AG20443 (cell line): ENCODE measurements at places on chromosomes 3 and 15.

GRCh38 chr3:119639494-119640350 lies 20.7 kb downstream of the POPDC2 start:
- no peak for DNase-seq

DNA sequence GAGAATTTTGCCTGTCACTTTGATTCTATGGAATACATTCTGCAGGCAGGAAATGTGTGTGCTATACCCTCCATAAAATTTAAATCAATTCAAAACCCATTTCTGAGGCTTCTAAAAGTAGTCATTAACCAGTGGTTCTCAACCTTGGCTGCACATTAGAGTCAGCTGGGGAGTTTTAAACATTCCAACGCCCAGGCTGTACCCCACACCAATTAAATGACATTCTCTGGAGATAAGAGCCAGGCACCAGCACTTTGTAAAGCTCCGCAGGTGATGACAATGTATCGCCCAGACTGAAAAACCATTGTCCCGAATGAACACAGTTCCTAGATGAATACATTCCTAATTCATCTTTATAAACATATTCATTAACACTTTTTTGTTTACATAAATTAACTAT lies 110.6 kb upstream of the MB21D2 start:
- DNase-seq: no peak

- DNase-seq: peak; percentile 78
These were observed 57.8 kb downstream of the CDC25A start for GRCh38 chr3:48130321-48130904.

DNA sequence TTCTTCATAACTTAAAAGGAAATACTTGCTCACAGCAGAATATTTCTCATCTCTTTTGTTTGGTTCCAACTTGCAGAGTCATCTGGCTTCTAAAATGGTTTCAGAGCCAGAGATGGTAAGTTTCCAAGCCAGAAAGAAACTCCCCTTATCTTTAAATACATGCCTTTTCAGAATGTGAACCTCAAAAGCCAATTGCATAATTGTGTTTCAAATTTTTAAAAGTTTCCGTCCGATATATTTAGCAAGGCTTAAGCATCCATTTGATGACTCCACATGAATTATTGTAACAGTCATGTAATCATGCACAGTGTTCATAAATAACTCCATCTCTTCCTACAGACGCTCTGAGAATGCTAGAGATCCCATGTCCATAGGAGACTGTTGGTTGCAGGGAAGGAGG lies 40.6 kb upstream of the C3orf80 start:
- DNase-seq: peak; percentile 54

- DNase-seq: no peak
These were observed 167.9 kb downstream of the DCLK3 start for GRCh38 chr3:36596419-36596818.

GRCh38 chr3:17044855-17045254 lies 160.1 kb downstream of the PLCL2 start:
- DNase-seq: no peak

DNA sequence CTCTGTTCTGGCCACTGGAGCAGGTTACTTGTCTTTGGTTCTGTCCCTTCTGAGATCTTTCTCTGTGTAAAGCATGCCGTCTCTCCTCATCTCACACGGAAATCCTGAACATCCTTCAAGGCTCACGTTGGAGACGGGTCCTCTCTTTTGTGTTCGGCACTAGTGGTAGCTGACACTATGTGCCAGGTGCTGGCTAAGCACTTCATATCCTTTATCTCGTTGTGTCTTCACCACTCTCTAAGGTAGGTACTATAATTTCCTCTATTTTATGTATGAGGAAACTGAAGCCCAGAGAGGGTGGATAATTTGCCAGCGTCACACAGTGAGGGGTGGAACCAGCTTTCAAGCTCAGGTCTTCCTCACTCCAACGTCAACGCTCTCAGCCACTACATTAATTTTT lies 1.2 kb downstream of the IFT122 start:
- no peak for DNase-seq

GRCh38 chr15:45588219-45588875 lies 1.2 kb downstream of the BLOC1S6 start:
- no peak for DNase-seq

GRCh38 chr3:49531715-49532114 lies 22.6 kb upstream of the BSN start:
- DNase-seq: no peak

- DNase-seq: no peak
These were observed 103.7 kb downstream of the LRRK1 start for GRCh38 chr15:101022876-101023275.

DNA sequence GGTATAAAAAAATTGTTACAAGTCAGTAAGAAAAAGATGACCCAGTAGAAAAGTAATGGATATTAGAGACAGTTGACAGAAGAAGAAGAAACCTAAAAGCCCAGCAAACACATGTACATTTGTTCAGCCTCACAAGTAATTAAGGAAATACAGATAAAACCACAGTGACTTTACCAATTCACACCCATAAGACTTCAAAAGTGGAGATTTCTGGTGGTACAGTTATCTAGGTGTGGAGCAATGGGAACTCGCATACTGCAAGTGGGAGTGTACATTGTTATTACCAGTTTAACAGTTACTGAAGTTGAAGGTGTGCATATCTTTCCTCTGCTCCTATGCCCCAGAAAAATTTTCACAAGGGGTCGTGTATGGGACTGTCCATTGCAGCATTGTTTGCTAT lies 18.1 kb upstream of the MAPKBP1 start:
- DNase-seq: no peak

- no peak for DNase-seq
These were observed 52.4 kb upstream of the SRGAP3 start for GRCh38 chr3:9301798-9302197.

- DNase-seq: peak; percentile 82
These were observed 15.3 kb downstream of the NR2F2 start for GRCh38 chr15:96345560-96346399.

GRCh38 chr15:67100801-67101581 lies 35.6 kb downstream of the SMAD3 start:
- DNase-seq: no peak

DNA sequence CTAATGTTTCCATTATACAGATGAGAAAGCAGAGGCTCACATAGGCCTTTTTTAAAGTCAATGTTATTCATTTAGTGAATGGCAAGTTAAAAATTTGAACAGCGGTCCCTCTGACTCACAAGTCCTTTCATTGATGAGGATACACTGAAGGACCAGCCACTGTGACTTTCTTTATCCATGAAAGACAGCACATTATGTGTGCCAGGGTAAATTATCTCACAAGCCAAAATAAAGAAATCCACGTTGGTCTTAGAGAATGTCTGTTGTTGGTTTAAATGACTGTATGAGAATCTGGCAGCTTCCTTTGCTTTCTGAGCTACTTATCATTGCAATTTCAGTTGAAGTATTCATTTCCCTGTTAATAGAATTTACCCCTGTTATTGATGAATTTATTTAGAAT lies 485.1 kb downstream of the TBL1XR1 start:
- no peak for DNase-seq

DNA sequence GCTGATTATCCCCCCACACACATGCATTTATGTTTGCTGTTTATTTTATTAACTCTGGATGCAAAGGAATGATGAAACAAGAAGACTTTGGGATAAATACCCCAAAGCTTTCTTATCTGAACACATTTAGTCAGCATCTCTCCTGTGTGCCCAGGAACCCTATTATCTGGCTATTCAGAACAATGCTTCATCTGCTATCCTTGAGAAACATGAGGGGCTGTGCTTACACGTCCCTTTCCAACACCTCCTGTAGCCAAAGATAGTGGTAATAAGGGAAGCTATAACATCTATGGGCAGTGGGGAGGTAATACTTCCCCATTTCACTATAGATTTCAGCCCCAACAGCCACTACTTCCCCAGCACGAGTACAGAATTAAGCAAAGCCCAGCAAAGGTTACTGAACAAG lies 94.7 kb downstream of the SSR3 start:
- no peak for DNase-seq

- no peak for DNase-seq
These were observed 456.1 kb upstream of the IL12A start for GRCh38 chr3:159532577-159532976.

- DNase-seq: no peak
These were observed 70.0 kb upstream of the ALDH1A3 start for GRCh38 chr15:100809587-100809986.

DNA sequence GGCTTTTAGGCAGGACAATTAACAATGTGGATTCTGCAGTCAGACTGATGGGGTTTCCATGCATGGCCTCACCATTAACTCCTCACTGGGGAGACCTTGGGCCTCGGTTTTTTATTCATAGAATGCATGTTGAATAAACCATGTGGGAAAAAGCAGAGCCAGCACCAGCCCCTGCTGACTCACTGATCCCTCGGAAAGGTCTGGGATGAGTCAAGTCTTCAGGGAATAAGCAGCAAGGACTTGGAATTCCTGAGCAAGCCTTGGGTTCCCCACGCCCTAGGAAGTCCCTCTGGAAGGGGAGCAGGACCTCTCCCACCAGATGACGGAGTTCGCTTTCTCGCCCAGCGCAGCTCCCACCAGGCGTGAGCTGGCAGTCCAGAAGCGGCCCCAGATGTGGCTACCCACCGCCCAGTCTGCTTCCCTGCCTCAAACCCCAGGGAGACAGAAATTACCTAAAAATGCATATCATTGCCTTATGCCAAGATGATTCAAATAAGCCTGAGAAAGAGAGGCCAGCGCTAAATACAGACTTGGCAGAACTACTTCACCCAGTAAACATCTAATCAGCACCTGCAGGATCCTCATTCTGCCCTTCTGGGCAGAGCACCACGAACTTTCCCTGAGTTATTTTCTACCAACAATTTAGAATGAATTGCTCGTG lies 45.4 kb downstream of the BTD start:
- DNase-seq: peak; percentile 90

DNA sequence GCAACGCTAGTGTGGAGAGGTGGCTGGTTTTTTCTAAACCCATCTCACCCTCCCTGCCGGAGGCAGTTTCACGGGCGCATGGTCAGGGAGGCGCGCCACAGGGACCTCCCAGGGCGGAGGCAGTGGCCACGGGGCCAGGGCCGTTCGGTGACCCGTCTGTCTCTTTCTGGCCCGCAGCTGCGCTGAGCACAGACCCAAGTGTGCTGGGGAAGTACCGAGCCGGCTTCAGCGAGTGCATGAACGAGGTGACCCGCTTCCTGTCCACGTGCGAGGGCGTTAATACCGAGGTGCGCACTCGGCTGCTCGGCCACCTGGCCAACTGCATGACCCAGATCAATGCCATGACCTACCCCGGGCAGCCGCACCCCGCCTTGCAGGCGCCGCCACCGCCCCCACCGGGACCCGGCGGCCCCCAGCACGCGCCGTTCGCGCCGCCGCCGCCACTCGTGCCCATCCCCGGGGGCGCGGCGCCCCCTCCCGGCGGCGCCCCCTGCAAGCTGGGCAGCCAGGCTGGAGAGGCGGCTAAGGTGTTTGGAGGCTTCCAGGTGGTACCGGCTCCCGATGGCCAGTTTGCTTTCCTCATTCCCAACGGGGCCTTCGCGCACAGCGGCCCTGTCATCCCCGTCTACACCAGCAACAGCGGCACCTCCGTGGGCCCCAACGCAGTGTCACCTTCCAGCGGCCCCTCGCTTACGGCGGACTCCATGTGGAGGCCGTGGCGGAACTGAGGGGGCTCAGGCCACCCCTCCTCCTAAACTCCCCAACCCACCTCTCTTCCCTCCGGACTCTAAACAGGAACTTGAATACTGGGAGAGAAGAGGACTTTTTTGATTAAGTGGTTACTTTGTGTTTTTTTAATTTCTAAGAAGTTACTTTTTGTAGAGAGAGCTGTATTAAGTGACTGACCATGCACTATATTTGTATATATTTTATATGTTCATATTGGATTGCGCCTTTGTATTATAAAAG lies 1.8 kb downstream of the HES1 start:
- peak; percentile 46 for DNase-seq

DNA sequence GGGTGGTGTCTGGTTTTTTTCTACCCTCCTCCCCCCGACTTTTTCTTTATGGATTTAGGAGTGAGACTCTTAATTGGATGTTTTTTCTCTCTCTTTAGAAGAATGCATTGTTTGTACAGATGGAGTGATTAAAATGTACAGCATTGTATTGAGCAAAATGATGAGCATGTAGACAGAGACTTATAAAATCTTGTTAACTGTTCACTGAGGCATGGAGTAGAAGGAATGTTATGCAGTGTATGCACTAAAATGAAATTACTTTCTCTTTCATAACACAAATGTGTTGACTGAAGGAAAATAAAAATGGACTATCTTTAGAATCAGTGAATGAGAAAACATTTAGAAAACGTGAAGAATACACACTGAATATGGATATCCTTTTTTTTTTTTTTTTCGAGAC lies 39.8 kb downstream of the ZFAND6 start:
- no peak for DNase-seq
